ENCODE measurements at places on chromosomes 6 and 20.

GRCh38 chr6:157464653-157465535 lies 83.9 kb downstream of the ZDHHC14 start:
- peak; percentile 60 for DNase-seq

DNA sequence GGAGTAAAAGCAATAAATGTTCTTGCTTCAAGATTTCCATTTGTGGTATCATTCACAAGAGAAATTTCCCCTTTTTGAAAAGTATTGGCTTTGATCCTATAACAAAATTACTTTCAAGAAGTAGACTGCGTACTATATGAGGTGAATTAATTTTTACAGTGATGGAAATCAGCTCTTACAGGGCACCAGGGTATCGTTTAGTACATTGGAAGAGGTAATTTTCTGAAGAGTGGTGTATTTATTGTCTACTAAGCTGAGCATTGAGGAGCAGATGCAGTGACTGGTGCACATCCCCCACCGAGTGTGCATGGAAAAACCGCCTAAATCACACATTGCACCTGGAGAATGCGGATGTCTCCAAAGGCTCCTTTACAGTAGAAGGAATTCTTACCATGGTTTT lies 209.5 kb downstream of the SAMD5 start:
- DNase-seq = no peak

- DNase-seq = no peak
Measured at GRCh38 chr6:163229050-163229449, 185.5 kb upstream of the QKI start.

- no peak for DNase-seq
Measured at GRCh38 chr20:38246357-38247165, 14.0 kb downstream of the KIAA1755 start.

GRCh38 chr20:2398449-2398848 lies 17.7 kb downstream of the TGM6 start:
- DNase-seq = no peak
